CD4-positive, alpha-beta T cell treated with Interleukin-15 for 4 hours (primary cell): ENCODE measurements at places on chromosomes 5 and 9.

- no peak for DNase-seq
Observed at GRCh38 chr5:68290260-68290674, 74.7 kb downstream of the PIK3R1 start.

DNA sequence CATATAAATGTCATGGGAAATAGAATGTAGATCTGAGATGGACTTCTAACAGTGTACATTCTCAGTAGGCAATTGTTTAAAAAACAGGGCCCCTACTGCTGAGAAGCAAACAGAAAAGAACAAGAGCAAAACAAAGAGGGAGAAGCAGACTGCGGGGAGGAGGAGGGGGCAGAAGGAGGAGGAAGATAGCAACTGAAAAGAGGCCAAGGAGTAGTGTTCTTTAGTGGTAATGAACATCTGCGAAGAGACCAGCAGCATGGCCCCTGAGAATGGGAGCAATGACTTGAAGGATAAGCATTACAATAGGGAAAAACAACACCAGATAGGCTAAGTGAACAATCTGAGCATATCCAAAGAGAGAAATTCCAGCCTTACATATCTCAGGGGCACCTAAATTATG lies 36.8 kb downstream of the HAPLN1 start:
- no peak for DNase-seq

- DNase-seq = no peak
Observed at GRCh38 chr5:59837071-59837470, 56.5 kb downstream of the PDE4D start.

DNA sequence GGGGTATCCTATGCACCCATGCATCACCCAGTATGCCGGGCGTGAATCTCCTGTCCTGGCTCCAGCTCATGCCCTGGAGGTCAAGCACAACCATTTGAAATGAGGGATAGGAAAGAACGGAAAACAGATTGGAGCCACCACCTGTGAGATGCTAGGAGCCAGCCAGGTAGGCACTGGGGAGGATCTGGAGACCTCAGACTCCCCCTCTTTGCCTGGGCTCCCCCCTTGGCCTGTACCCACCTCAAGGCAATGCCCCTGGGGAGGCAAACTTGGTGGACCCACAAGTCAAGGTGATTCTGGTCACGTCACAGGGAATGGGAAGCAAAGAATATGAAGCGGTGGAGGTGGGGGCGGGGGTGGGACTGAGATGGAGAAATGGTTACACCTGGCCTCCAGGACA lies 92.6 kb downstream of the PAX5 start:
- no peak for DNase-seq
